A549 treated with AZD2906 at 1 μM for 4 hours (cell line): ENCODE measurements at places on chromosomes 3 and 15. TPM values are rescaled to one million over a fixed set of nuclear protein-coding genes. Genes with fewer than 3 reads are reported as not detected.

ASB14 gene
- total RNA-seq, result not detected in 5 replicates

TERC gene
- 0.24 to 0.77 TPM (median 0.41 TPM) in 3 of 5 replicates, not detected in the others for total RNA-seq

DISP2 gene
- 1.00 to 2.5 TPM (median 1.8 TPM) in 5 replicates for total RNA-seq

PAK6 gene
- total RNA-seq, result 0.21 to 0.46 TPM (median 0.29 TPM) in 5 replicates

ZNF197 gene
- 1.3 to 2.4 TPM (median 1.7 TPM) in 5 replicates for total RNA-seq

LAMB2 gene
- 83.5 to 112 TPM (median 105 TPM) in 5 replicates for total RNA-seq

SLC51A gene
- total RNA-seq, result 0.11 TPM in 1 of 5 replicates, not detected in the others
